ENCODE measurements at places on chromosomes 4 and X.
A peak's percentile ranks its signal among the peaks of the same experiment; 100 is the strongest.

DNA sequence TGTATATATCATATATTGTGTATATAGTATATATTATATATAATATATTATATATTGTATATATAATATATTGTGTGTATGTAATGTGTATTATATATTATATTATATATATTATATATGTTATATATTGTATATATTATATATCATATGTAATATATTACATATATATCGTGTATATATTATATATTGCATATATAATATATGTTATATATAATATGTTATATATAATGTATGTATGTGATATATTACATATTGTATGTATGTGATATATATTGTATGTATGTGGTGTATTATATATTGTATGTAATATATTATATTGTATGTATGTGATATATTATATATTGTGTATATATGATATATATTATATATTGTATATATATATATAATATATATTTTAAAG lies 30.5 kb downstream of the RAB40A start:
- DNase-seq, result no peak

- no peak for DNase-seq
Observed at GRCh38 chr4:176769514-176769913, 23.2 kb downstream of the VEGFC start.

GRCh38 chrX:154051201-154051810 lies 31.6 kb upstream of the IRAK1 start:
- no peak for DNase-seq

- DNase-seq, result no peak
Observed at GRCh38 chrX:22105231-22105630, 73.1 kb downstream of the PHEX start.

- DNase-seq, result no peak
Observed at GRCh38 chrX:115549008-115549407, 12.0 kb upstream of the PLS3 start.

DNA sequence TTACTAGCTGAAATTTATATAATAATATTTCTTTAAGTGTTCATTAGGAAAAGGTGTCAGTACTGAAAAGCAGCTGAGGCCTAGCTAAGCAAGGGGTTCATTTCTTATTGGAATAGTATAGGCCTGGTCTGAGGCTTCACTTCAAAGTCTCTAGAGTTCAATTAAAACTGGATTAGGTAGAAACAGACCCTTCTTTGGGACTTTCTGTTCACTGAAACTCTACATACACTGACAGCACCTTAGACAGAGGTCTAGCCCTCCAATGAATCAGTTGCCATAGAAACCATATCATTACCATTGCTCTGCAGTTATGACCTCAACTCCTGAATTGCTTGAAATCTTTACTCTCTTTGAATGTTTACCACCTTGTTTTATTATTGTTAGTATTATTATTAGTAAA lies 86.4 kb upstream of the MAB21L2 start:
- DNase-seq, result no peak

- DNase-seq, result no peak
Observed at GRCh38 chr4:22410645-22411247, 105.1 kb downstream of the ADGRA3 start.

GRCh38 chr4:87281603-87282002 lies 41.1 kb downstream of the HSD17B13 start:
- DNase-seq, result no peak

- DNase-seq, result no peak
Observed at GRCh38 chr4:88706574-88706973, 8.9 kb upstream of the NAP1L5 start.

GRCh38 chrX:27751976-27752375 lies 55.8 kb upstream of the MAGEB10 start:
- DNase-seq, result no peak

DNA sequence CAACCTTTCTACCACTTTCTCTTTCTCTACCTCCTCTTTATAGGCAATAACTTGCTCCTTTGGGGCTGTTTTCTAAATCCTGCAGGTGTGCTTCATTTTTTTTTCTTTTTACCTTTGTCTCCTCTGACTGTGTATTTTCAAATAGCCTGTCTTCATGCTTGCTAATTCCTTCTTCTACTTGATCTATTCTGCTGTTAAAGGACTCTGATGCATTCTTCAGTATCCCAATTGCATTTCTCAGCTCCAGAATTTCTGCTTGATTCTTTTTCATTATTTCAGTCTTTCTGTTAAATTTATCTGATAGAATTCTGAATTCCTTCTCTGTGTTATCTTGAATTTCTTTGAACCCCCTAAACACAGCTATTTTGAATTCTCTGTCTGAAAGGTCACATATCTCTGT lies 67.7 kb upstream of the IL2 start:
- no peak for DNase-seq

- DNase-seq, result no peak
Observed at GRCh38 chrX:63330681-63331080, 20.5 kb downstream of the SPIN4 start.

GRCh38 chr4:183399126-183399522 lies 45.3 kb upstream of the CDKN2AIP start:
- DNase-seq, result no peak

GRCh38 chrX:102959471-102959870 lies 22.4 kb downstream of the RAB40AL start:
- no peak for DNase-seq

GRCh38 chrX:123108513-123109427 lies 75.3 kb upstream of the GRIA3 start:
- DNase-seq, result no peak

- DNase-seq, result no peak
Observed at GRCh38 chr4:1021386-1022050, 10.1 kb downstream of the FGFRL1 start.

DNA sequence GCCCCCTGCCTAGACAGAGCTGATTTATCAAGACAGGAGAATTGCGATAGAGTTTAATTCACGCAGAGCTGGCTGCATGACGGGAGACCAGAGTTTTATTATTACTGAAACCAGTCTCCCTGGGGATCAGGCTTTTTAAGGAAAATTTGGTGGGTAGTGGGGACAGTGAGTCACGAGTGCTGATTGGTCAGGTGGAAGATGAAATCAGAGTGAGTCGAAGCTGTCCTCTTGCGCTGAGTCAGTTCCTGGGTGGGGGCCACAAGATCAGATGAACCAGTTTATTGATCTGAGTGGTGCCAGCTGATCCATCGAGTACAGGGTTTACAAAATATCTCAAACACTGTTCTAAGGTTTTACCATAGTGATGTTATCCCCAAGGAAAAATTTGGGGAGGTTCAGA lies 36.6 kb downstream of the MYOZ2 start:
- no peak for DNase-seq

DNA sequence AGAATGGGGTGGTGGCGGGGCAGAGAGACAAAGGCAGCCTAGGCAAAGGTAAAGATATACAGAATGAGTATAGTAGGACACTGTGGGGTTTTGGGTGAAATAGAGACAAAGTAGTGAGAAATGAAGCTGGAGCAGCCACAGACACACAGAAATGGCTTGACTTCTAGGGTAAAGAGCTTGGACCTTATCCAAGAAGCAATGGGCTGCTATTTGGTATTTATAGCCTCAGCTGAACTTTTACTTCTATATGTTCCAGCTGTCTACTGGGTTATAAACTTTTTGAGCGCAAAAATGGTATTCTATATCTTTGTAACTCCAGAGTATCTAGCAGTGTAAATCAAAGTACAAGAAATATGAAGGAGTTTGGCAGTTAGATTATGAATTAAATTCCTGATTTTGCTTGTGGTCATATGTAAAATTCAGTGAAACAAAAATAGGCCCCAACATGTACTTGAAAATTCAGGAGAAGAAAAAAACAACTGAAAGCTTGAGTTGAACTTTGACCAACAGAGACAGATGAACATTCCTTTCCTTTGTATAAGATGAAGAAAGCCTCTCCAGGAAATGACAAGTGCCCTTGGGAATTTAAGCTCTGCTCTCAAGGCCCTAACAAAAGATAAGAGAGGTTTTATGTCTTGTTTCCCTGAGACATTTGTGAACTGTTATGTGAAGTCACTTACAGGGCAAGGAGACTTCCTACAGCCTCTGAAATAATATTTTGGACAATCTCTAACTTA lies 354.1 kb downstream of the CHIC1 start:
- no peak for DNase-seq

GRCh38 chr4:55980725-55981124 lies 32.0 kb downstream of the CEP135 start:
- DNase-seq, result no peak

DNA sequence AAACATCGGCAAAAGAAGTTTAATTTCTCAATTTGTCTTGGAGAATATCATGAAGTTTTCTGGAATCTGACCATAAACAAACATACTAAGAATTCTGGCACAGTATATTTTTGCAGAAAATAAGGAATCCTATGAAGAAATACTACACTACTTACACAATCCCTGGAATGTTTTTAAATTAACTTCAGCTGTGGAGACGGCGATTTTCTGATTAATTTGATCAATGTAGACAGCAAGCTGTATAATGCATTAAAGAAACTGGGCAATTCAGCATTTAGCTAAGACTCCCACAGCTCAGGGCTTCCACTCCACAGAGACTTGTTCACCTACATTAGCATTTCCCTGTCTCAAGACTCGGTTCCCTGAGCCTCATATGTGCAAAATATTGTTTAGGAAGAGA lies 12.2 kb downstream of the EGFL6 start:
- DNase-seq, result no peak

GRCh38 chrX:101485212-101485949 lies at the start of gene ARMCX4:
Gene ARMCX4, plus strand, starts transcription at chrX:101485456. Its CDS starts 3,134 bp downstream, at chrX:101488590.
- peak; percentile 73 for DNase-seq

DNA sequence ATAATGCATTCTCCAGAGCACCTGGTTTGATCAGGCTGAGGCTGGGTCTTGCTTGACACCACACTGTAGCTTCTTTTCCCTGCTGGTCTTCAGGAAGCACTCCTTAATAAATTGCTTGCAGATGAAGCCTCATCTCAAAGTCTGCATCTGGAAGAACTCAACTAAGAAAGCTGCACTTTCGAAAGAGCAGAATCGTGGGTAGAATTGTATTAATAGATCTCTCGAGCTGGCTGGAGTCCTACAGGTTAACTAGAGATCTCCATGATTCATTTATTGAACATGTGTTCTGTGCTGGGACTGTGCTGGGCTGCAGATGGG lies 152.7 kb downstream of the STK32B start:
- no peak for DNase-seq

GRCh38 chr4:3523146-3523627 lies 9.0 kb downstream of the LRPAP1 start:
- DNase-seq, result no peak

DNA sequence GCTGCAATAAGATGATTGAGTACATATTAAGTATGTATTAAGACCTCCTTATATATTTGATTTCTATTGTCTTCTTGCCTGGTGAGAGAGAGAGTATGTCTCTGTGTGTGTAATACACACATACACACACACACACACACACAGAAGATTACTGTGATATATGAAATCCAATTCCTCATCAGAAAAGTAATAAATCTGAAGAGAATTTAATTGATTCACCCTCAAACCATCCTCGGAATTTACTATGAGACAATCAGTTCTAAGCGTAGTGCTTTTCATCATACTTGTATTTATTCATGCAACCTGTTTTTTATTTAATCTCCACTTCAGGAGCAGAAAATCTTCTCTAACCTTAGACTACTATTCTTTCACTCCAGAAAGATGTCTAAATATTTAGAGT lies 62.3 kb upstream of the TLL1 start:
- DNase-seq, result no peak

DNA sequence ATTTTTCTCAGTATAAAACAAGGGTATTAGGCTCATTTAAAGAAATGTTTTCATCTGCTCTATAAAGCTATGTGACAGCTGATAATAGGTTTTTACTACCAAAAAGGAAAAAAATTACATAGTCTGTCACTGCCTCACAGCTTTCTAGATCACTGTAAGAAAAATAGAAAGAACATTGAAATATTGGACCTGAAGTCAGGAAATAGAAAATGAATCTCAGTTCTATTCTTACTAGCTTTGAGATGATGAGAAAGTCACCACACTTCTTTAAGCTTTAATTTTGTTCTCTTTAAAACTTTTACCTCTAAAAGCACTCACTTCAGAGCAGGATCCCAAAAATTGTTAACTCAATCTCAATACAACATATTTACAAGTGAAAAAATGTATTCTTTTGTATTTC lies 45.3 kb upstream of the CAMK2D start:
- no peak for DNase-seq

GRCh38 chr4:384311-385010 lies 46.8 kb downstream of the ZNF141 start:
- DNase-seq, result no peak

- DNase-seq, result no peak
Observed at GRCh38 chrX:7647831-7648230, 195.1 kb upstream of the VCX start.

- DNase-seq, result no peak
Observed at GRCh38 chr4:179145746-179146525, 1703.7 kb upstream of the AGA start.

DNA sequence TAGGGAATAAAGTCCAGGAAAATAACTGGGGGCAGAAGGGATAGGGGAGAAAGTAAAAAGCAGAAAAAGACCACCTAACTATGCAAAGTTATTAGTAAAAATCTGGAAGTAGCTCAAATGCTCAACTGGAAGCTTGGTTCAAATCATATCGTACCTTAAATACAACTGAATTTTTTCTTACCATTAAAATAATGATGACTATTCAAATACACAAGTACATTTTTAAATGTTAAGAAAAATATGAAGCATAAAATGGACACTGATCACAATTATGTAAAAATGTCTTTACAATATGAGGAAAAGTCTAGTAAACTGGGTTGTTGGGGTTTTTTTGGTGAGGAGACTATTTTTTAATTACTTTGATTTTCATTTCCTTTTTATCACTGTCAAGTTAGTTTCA lies 3.1 kb downstream of the BRWD3 start:
- DNase-seq, result no peak

DNA sequence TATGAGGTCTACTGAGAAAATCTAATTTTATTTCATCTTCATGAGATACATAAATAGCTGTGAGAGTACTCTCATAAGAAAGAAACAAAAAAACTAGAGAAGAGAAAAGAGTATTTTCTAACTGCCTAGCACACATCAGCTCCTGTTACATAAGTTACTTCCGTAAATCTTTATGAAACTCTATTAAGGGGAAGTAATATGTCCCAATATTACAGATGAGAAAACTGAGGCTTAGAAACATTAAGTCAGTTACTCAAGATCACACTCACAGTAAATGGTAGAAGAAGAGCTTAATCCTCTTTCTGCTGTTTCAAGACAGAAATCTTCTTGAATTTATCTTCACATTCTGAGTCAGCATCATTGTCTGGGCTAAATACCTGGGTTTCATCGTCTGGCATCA lies 164.1 kb downstream of the DTHD1 start:
- DNase-seq, result no peak

DNA sequence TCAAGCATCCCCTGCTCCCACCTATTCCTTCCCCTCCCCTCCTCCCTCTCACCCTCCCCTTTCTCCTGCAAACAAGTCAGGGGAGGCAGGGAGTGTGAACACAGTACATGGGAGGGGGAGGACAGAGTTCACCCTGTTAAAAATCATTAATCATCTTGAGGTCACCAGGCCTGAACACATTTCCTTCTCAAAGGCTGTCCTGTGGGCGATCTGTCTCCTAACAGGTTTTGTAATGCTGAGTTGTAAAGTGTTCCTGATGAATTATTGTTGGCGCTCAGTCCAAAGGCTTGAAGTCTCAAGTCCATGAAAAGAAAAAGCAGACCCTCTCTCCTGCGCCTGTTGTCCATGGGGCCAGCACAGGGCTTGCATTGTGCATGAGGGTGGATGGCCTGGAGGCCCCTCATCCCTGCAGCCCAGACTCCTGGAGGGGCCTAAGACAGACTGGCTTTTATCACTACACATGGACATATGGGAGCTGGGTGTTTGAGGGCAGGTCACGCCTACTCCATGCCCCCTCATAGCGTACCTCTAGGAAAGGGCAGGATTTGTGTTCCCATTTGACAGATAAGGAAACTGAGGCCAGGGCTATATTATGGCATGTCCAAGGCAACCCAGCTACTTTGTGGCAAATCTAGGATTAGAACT lies 189.1 kb downstream of the RAB28 start:
- no peak for DNase-seq
